ENCODE measurements at places on chromosomes 7 and 10.

DNA sequence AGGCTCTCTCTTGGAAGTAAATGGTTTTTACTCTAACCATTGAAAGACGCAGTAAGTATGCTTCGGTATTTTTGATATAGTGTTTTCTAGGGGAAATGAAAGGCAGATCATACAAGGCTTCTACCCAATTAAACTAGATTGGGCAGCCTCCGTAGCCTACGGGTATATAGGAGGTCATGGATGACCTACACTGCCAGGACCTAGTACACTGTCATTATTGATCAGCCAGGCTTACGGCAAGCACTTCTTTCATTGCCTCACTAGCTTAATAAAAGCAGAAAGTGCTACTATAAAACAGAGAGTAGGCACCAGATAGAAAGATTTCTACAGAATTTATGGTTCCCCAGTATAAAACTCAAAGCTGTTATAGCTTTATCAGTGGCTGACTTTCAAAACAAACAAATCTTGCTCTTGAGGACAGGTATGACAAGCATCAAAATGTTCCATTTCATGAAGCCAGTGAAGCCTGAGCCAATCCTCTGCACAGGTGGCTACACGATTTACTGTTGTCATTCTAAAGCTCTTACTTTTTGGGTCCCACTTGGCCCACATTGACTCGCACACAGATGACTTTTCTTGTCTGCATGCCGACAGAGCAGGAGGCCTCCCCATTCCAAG lies 358.1 kb downstream of the THSD7A start:
- DNase-seq = no peak

DNA sequence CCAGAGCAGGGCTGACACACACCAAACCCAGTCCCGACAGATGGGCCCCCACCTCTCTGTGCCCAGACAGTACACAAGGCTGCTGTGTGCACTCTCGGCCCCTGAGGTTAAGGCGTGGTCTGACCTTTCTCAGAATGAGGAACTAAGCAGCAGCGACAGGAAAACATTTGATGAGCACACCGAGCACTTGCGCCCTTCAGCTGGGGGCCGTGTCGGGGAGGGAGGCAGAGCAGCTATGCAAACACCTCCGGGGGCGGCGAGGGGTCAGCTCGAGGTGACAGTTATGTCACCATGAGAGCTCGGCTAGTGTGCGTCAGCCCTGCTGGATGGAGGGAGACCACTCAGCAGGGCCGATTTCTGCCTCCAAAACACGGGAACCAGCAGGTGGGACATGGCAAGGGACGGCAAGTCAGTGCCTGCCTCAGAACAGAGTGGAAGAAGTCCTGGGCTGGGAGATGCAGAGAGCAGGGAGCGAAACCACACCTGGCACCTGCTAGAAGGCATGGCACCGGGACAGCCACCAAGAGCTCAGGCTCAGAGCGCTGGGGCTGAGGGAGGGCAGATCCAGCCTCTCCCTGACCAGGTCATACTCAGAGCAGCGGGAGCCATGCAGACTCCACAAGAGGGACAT lies 57.4 kb downstream of the CHST15 start:
- DNase-seq = no peak

DNA sequence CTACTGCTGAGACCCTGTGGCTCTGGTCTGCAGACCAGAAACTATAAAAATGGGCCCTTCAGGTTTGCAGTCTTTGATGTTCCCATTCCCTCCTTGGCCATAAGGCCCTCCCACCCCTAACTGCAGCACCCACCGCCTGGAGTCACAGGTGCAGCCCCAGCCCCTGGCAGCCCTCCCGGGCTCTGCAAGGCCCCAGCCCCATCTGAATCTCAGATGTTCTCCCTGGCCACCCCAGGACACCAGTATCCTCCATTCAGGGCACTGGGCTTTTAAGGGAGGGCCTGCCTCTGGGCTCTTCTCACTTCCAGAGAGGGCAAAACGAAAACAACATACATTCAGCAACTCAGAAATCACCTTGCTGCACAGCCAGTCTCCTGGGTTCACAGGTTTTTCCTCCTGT lies 107.7 kb upstream of the RET start:
- DNase-seq = no peak

GRCh38 chr10:119305860-119306513 lies 98.6 kb downstream of the GRK5 start:
- peak; percentile 70 for DNase-seq

- DNase-seq = no peak
These were observed 291.4 kb downstream of the KLF6 start for GRCh38 chr10:3493621-3494020.

DNA sequence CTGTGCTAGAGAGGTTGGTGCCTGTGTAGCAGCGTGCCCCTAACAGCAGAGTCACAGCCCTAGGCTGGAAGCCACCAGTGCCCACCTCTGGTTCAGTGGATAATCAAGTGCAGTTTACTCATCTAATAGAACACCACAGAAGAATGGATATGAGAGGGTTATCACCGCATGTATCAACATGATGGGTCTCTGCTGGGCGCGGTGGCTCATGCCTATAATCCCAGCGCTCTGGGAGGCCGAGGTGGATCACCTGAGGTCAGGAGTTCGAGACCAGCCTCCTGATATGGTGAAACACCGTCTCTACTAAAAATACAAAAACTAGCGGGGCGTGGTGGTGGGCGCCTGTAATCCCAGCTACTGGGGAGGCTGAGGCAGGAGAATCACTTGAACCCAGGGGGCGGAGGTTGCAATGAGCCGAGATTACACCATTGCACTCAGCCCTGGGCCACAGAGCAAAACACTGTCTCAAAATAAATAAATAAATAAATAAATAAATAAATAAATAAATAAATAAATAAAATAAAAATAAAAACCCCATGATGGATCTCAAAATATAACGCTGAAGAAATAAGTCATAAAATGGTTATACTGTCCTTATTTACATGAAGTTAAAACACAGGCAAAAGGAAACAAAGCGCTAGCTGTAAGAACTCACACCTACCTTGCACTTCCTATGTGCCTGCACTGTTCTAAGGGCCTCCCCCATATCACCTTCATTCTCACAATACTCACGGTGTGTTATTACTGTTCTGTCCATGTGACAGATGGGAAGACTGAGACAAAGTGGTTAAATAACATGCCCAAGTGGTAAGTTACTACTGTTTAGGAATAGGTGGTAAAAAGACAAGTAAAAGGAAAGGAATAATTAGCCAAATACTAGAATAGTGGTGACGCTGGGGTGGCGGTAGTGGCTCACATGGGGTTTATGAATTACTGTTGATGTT lies 70.9 kb downstream of the AMZ1 start:
- no peak for DNase-seq

DNA sequence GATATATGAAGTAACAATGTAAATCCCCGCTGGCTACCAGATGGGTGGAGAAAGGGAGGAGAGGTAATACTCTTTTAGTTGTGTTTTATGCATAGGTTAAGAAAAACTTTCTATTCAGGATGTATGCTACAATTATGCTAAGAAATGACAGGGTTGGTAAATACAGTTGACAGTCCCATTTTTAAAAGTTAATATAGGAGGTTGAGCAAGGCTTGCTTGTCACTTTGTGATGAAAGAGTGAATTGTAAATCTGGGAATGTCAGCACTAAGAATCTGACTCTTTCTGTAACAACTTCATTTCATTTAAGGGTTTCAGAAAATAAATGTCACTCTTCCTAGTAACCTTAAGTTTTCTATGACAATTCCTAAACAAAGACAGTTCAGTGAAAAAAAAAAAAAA lies 59.8 kb downstream of the PTPRZ1 start:
- DNase-seq = no peak

DNA sequence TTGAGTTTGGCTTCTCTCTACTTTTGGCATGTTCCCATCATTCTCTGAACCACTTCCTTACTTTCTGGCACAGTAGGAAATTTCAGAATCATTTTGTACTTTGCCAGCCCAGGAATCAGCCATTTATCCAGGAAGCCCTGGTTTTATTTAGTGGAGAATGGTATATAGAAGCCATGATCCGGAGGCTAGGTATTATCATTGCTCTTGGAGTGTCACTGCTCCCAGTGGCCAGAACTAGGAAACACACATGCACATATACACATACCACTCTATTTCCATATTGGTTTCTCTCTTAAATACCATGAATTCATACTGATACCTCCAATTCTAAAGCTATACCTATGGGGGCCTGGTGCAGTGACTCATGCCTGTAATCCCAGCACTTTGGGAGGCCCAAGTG lies 36.3 kb downstream of the SUFU start:
- no peak for DNase-seq

DNA sequence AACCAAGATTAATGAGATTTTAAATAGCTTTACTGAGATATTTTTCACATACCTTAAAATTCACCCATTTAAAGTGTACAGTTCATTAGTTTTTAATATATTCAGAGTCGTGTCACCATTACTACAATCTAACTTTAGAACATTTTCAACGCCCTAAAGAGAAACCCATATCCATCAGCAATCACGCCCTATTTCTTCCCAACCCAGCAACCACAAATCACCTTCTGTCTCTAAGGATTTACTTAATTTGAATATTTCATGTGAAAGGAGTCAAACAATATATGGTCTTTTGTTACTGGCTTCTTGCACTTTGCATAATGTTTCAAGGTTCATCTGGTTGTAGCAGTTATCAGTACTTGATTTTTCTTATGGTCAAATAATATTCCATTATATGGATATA lies 25.1 kb upstream of the PDZD8 start:
- DNase-seq = no peak

- no peak for DNase-seq
These were observed 710 bp upstream of the C10orf105 start for GRCh38 chr10:71720288-71720687.

DNA sequence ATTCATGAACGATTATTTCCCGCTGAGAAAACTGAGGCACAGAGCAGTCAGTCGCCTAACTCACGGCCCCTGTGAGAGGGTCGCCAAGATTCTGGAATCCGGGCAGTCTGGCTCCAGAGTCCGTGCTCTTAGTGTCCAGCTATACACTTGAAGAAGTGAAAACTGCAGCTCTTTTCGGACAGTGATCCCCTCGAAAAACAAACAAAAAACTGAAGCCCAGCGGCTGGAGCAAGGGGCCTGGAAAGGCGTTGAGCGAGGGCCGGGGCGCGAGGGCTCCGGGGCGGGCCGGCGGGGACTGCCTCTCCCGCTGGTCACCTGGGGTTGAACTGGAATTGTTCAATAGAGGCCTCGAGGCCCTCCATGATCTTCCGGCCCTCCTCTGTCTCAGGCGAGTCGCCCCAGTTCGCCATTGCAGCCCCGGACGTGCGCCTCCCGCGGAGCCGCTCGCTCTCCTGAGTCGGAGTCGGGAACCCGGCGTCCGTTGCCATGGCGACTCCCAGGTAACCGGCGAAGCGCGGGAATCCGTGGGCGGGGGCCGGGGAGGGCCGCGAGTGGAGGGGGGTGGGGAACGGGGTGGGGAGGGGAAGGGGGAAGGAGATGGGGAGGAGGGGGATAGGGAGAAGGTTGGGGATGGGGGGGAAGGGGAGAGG lies 881 bp downstream of the C10orf67 start:
- no peak for DNase-seq

- no peak for DNase-seq
These were observed 818.6 kb downstream of the GRID1 start for GRCh38 chr10:85548034-85548433.

DNA sequence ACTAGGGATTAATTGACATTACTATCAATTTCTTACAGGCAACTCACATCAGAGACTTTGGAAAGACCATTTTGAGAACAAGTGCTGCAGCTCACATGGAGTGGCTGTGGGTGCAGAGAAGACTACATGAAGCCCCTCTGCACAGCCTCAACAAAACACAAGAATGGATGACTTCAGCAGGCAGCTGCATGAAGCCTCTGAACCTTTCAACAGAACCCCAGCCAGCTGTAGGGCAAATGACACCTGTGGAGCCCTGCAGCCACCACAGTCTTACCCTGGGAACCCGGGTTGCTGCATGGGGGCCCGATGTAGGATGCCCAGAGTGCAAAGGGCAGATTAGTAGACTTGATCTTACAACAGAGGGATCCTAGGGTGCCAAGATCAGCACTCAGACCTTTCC lies 62.0 kb upstream of the CAMK2B start:
- no peak for DNase-seq

Measured in stimulated activated CD8-positive, alpha-beta memory T cell treated with anti-CD3 and anti-CD28 coated beads, Interleukin-4, amount 100 ng/mL, for 1 hour (primary cell).